Stimulated activated CD8-positive, alpha-beta memory T cell treated with anti-CD3 and anti-CD28 coated beads, Interleukin-4, amount 100 ng/mL, for 1 hour (primary cell): ENCODE measurements at places on chromosomes 13 and 19.

GRCh38 chr13:35501661-35502235, 25.3 kb upstream of the MAB21L1 start:
- DNase-seq: no peak

DNA sequence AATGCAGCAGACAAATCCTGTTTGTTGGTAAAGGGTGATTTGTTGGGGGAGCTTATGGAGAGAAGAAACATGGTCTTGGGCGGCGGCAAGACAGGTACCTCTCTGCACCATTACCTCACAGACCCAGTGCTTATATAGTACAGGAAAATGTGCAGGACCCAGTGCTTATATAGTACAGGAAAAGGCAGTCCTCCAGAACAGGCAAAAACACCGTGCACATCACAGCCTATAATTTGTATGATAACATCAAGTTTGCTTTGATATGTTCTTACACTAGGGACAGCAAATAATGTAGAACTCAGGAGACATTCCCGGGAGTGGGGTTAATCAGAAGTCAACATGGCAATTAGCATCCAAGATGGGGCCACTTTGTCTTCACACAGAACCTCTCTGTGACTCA, 20.9 kb downstream of the VAV1 start:
- no peak for DNase-seq

GRCh38 chr13:97321101-97321500, 99.0 kb downstream of the MBNL2 start:
- DNase-seq: no peak

GRCh38 chr19:30135797-30136196, 193.8 kb downstream of the URI1 start:
- DNase-seq: no peak

GRCh38 chr13:92303428-92303827, 905.0 kb downstream of the GPC5 start:
- no peak for DNase-seq

- DNase-seq: no peak
Measured at GRCh38 chr19:10720607-10721125, 2.8 kb downstream of the DNM2 start.
